ENCODE measurements at places on chromosomes 16 and 17.

DNA sequence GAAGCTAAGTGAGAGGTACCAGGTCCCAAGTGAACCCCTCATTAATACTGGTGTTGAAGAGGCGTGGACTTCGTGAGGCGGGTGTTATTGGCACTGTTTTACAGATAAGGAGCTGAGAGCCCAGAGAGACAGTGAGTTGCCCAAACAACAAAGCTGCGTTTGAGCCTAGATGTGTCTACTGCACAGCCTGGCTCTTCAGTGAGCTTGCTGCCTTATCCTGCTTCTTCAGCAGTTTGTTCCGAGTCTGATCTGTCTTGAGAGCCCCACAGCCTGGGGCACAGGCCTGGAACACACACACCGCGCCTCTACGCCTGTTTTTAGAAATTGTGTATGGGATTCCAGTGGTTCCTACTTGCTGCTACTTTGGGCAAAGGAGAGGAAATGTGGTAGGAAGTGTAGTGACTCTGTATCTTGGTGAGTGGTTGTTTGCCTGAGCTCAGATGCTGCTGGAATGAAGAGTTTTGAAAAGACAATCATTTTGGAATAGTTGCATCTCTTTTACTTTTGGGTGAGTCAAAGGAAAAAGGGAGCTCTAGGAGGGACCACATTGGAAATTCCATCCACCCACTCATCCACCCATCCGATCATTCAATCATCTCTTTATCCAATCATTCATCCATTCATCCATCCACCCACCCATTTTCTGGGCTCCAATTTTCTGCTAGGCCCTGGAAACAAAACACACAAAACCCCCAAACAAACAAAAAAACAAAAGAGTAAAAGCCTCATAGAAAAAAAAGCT is 22.3 kb upstream of the PLCG2 start:
- DNase-seq = no peak
- no peaks in the 10 kb centered on the region for H3K27me3 ChIP-seq
- peaks cover 4% of the 10 kb centered on the region for H3K36me3 ChIP-seq
- H3K4me3 ChIP-seq = no peak overlapping the region

DNA sequence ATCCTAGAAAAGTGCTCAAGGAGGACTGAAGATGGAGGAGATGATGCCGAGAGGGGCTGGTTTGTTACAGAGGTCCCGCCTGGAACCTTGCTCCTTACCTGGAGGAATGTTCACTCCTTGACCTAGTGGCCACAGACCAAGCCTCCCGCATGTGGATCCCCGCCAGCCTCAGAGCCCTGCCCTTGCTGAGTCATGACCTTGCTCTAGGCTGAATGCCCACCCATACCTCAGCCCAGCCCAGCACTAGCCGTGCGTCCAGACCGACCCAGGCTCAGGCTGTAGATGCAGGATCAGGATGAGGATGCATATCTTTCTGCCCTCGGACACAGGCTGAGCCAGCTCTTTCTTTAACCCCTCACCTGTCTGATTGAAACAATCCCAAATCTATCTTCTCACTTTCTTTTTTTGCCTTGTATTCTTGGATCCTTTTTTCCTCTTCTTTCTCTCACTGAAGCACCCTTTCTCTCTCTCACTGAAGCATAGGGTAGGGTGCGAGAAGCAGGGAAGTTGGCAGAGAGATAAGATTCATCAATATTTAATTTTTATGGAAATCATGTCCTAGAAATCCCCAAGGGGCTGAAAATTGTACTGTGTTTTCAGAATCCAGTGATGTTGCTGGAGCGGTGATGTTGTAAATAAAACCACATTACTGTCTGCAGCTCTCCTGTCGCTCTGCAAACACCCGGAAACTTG is 34.9 kb downstream of the WSCD1 start:
- H3K4me3 ChIP-seq = no peak overlapping the region
- H3K27me3 ChIP-seq = no peaks in the 10 kb centered on the region
- H3K4me1 ChIP-seq = no peaks in the 10 kb centered on the region
- H3K27ac ChIP-seq = no peak overlapping the region

GRCh38 chr17:19750835-19751234 is 2.7 kb upstream of the ALDH3A1 start:
- peaks cover 27% of the 10 kb centered on the region for H3K4me1 ChIP-seq
- H3K36me3 ChIP-seq = no peaks in the 10 kb centered on the region
- no peak for DNase-seq
- H3K4me3 ChIP-seq = no peak overlapping the region

DNA sequence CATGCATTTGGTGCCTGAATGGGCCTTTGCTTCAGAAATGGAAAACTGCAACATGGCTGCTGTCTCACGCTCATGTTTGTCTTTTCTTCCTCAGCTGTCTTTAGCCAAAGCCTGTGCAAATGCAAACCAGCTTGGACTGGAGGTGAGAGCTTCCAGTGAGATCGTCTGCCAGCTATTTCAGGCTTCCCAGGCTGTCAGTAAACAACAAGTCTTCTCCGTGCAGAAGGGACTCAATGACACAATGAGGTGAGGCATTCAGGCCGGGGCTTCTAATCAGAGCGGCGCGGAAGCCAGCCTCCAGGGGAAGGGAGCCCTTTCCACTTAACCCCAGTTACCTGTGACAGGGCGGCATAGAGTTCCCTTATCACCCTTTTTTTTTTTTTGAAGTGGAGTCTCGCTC is 14.3 kb downstream of the CCNF start:
- peaks cover 16% of the 10 kb centered on the region for H3K36me3 ChIP-seq
- H3K4me3 ChIP-seq = no peak overlapping the region
- DNase-seq = no peak
- H3K4me1 ChIP-seq = peaks cover 13% of the 10 kb centered on the region
- no peaks in the 10 kb centered on the region for H3K27me3 ChIP-seq

GRCh38 chr17:45138911-45139532 is 3.5 kb downstream of the ACBD4 start:
- no peak for DNase-seq
- peaks cover 12% of the 10 kb centered on the region for H3K36me3 ChIP-seq
- H3K4me1 ChIP-seq = peaks cover 16% of the 10 kb centered on the region

Measured in B cell (primary cell).